Right ventricle myocardium inferior (tissue), 1 donor: ENCODE measurements at places on chromosomes 12 and 14. TPM values are rescaled to one million over a fixed set of nuclear protein-coding genes. Genes with fewer than 3 reads are reported as not detected.

The AKT1 gene
- 134 TPM for total RNA-seq

The RPAP3 gene
- total RNA-seq: 24.4 TPM

The EFS gene
- total RNA-seq: 4.0 TPM

The GLI1 gene
- total RNA-seq: 0.92 TPM

The TMEM179 gene
- total RNA-seq: not detected

The PTGDR gene
- 0.89 TPM for total RNA-seq

The OR6C70 gene
- total RNA-seq: not detected

The REP15 gene
- 8.2 TPM for total RNA-seq

The IFNG-AS1 gene
- not detected for total RNA-seq

The PPFIA2 gene
- 0.35 TPM for total RNA-seq

The WSCD2 gene
- 0.73 TPM for total RNA-seq

The NPAS3 gene
- total RNA-seq: 1.9 TPM

The DEGS2 gene
- not detected for total RNA-seq

- no peak for DNase-seq
Measured at GRCh38 chr14:104678346-104678745, 11.1 kb upstream of the INF2 start.

DNA sequence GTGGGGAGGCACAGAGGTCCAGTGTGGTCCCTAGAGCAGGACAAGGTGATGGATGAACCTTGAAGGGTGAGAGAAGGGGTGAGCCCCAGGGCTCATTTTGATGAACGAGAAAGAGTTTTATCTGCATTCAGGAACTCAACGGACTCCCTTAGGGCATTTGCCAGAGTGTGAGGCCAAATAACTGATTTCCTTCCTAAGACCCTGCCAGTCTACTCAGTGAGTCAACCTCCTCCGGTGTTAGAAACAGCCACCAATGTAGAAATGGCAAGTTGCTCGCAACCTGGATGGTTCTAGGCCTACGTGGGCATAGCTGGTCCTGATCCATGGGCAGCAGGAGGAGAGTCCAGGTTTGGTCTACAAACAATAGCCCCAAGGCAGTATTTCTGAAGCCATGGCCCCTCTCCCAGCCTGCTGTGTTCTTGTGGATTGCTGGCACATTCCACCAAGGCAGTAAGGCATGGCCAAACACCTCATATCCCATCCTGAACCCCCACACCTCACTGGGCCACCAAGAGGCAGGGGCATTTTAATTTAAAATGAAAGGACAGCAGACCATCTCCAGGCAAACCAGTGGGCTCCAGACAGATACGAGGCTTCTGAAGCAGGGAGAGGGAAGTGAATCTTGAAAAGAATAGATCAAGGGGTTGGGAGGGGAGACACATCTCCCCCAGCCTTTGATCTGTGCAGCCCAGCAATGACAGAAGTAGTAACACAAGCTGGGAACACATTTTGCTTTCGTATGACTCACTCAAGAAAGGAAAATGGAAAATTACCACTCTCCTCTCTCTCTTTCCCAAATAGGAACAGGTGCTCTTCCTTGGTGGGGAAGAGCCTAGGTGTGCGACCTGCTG, 25.4 kb upstream of the TESC start:
- no peak for DNase-seq

GRCh38 chr12:67517181-67517887, 131.2 kb upstream of the DYRK2 start:
- no peak for DNase-seq

DNA sequence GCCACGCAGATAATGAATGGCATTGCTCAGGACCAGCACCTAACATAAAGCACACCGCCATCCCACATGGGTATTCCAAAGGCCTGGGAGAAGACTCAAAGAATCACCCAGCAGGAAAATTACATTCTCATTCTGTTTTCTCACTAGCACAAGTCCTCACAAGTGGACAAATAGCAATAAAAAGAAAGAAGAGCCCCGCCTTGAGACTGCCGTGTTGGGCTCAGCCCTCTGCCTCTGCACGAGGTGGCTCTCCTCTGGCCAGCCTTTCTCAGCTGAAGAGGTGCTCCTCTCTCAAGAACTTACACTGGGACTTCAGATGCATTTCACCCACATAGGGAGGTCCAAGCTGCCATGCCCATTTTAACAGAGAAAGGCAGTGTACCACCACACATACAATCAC, 207.5 kb downstream of the SPTSSA start:
- DNase-seq: no peak

DNA sequence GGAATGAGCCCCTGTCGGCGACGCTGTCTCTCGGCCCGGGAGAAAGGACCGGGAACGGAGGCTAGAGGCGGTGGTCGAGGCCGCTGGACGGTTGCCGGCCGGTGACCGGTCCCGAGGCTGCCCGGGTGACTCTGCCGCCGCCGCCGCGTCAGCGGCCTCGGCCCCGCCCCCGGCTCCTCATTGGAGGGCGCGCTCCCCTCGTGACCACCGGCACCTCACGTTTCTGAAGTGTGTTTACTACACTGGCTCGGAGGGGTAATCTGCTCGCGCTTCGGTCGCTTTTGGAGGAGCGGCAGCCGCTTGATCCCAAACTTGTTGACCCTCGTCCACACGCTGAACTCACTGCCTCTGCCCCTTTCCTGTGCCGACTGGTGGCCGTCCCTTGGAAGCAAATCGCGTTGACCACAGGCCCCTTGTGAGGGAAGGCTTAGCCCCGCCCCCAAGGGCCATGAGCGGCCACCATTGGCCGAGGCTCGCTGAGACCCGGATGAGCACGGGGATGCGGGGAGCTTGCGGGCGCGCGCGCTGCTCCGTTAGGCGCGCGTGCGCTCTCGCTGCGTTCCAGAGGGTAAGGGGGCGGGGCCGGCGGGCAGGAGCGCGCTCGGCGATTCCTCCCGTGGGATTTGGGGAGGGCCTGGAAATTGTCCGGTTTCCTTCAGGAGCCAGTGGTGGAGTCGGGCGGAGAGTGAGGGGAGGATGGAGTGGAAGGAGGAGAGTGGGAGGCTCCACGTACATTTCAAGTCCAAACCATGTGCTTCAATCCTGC, at the start of gene CRY1:
Gene CRY1 (minus strand): TSS at position 133 of the 766 bp plus-strand sequence. CDS start 588 bp downstream, outside the sequence.
- DNase-seq: peak; percentile 98

GRCh38 chr12:107891967-107892366, 117.5 kb downstream of the ASCL4 start:
- DNase-seq: no peak

GRCh38 chr12:117144599-117144998, 45.4 kb upstream of the TESC start:
- no peak for DNase-seq

GRCh38 chr12:84701041-84701440, 211.6 kb downstream of the SLC6A15 start:
- no peak for DNase-seq

- peak; percentile 13 for DNase-seq
Measured at GRCh38 chr12:47772094-47772660, 861 bp upstream of the SLC48A1 start.

GRCh38 chr12:8828257-8829124, 6.1 kb downstream of the A2ML1 start:
- DNase-seq: no peak

- no peak for DNase-seq
Measured at GRCh38 chr12:92199819-92200576, 54.4 kb upstream of the BTG1 start.

GRCh38 chr12:115440438-115440837, 756.5 kb upstream of the TBX3 start:
- DNase-seq: no peak

GRCh38 chr14:101004176-101004575, 100.7 kb upstream of the RTL1 start:
- DNase-seq: no peak

DNA sequence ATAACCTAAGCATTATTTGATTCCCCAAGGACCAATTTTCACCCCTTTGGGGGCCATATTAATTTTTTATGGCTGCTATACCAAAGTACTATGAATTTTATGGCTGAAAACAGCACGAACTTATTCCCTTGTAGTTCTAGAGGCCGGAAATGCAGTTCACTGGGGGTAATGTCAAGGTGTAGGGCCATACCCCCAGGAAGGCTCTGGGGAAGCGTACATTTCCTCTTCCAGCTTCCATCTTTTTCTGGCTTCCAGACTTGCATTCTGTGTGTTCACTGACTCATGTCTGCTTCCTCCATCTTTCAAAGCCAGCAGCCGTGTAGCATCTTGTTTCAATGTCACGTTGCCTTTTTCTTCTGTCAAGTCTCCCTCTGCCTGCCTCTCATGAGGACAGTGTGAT, 133.5 kb downstream of the BICD1 start:
- no peak for DNase-seq

GRCh38 chr12:68971404-68971803, 38.4 kb upstream of the CPM start:
- no peak for DNase-seq

DNA sequence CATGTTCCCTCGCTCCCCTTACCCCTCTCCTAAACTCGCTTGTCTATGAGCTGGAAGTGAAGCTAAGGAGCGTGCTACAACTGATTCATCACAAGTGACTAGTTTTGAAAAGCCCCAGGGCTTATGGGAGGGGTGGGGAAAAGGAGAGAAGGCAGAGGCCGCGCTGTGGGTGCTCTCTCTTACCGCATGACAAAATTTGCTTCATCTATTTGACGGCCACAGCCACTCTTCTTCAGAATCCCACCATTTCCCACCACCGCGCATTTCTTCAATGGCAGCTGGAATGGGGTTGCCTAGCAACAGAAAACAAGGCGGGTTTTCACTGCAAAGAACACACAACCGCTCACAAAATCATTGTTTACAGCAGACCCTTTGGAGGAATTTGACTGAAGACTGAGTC, 79.4 kb downstream of the ST8SIA1 start:
- DNase-seq: no peak

GRCh38 chr14:105420101-105420973, 710 bp downstream of the MTA1 start:
- DNase-seq: peak; percentile 31

DNA sequence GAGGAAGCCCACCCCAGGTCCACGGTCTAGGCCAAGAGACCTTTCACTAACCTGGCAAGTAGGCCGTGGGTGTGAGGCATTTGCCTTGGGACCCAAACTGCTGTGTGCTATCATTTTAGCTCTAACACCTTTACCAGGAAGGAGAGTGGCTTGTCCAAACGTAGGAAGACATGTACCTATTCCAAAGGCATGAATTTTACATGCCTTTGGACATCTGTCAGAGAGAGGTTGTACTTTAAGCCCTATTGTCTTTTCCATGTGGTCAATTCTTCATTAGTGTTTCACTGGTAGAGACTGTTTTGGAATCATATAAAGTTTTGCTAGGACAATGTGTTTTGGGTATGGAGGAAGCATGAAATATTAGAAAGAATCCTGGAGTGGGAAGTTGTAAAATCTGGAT, 148.8 kb downstream of the SLC41A2 start:
- DNase-seq: no peak

DNA sequence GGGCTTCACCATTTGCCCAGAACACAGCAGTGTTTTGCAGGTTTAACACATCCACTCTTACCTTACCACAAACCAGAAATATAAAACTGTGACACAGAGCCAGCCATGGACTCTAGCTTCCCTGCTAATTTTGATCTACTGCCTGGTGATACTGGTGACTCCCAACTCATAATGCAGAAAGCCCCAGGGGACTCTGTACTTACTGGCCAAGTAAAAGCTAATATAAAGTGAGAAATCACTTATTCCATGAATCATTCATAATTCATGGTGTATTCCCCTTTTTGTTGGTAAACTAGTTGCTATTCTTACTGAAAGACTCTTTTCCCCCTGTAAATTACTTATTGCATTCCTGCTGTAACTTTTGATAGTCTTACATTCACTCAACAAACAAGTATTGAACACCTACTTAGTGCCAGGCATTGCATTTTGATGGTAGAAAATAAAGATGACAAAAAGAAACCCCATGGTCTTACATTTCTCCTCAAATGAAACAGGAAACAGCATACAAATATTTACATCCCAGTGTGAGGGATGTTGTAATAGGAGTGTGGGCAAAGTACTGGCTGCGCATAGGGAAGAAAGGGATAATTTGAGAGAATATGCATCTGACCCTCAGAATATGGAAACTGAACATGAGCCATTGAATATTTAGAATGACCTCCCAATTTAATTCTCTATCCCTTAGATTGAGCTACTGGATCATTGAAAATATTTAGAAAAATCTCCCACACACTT, 279.6 kb downstream of the PDZRN4 start:
- DNase-seq: no peak

DNA sequence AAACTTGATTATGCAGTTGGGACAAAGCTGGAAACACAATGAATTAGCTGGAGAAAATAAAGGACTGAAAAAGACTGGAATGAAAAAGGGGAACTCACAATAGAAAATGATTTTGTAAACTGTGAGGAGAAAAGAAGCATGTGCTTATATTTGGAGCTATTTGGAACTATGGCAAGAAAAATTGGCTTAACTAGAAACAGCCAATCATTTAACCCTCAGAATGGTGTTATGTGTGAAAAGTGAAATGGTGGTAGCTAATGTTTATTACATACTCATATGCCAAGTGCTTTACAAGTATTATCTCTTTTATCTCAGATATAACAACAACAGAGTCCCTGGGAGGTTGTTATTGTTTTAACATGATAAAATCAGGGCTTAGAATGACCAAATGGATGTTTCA, 583.1 kb upstream of the SEL1L start:
- no peak for DNase-seq
